Activated T-cell treated with anti-CD3 and anti-CD28 coated beads, Interleukin-2, amount 50 U/mL, for 72 hours (primary cell): ENCODE measurements at places on chromosomes 3 and 15. TPM values are rescaled to one million over a fixed set of nuclear protein-coding genes. Genes with fewer than 3 reads are reported as not detected.
A peak's percentile ranks its signal among the peaks of the same experiment; 100 is the strongest.

DNA sequence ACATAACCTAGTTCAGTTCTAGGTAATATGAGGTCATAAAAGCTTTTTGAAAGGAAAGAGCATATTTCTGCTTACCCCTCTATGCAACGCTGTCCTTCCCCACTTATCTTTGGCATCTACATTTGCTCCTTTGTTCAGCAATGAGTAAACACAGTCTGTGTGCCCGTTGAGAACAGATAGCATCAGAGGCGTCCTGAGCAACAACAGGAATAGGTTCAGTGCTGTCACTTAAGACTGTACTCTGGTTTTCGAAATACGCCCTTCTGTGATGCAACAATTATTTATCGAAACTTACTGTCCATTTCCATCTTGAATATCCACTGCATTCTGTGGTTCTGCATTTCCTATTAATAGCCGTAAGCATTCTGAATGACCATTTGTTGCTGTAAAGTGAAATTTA is 84.4 kb downstream of the BTD start:
- H3K4me1 ChIP-seq, result peaks cover 5% of the 10 kb centered on the region
- H3K27ac ChIP-seq, result no peak overlapping the region
- no peak for DNase-seq
- peaks cover 10% of the 10 kb centered on the region for H3K36me3 ChIP-seq

- H3K27me3 ChIP-seq, result no peaks in the 10 kb centered on the region
- H3K4me3 ChIP-seq, result no peak overlapping the region
These were observed 5.6 kb upstream of the OGG1 start for GRCh38 chr3:9744162-9744561.

NEK11 gene
- total RNA-seq, result 2.7 TPM

DNA sequence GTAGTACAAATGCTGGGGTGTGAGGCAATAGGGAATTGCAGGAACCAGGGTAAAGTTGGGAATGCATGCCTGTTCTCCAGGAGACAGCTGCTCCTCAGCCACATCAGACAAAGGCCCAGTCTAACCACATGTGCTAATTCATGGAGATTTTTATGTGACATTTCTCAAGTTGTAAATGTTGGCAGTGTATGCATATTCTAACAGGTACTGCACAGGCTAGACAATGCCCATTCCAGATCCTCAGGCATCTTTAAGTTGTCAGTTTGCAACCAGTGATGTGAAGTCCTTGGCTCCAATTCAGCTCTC is 84.9 kb downstream of the EEFSEC start:
- no peak for DNase-seq
- H3K27ac ChIP-seq, result no peak overlapping the region
- H3K4me3 ChIP-seq, result no peak overlapping the region
- no peaks in the 10 kb centered on the region for H3K27me3 ChIP-seq
- H3K36me3 ChIP-seq, result no peaks in the 10 kb centered on the region

DNA sequence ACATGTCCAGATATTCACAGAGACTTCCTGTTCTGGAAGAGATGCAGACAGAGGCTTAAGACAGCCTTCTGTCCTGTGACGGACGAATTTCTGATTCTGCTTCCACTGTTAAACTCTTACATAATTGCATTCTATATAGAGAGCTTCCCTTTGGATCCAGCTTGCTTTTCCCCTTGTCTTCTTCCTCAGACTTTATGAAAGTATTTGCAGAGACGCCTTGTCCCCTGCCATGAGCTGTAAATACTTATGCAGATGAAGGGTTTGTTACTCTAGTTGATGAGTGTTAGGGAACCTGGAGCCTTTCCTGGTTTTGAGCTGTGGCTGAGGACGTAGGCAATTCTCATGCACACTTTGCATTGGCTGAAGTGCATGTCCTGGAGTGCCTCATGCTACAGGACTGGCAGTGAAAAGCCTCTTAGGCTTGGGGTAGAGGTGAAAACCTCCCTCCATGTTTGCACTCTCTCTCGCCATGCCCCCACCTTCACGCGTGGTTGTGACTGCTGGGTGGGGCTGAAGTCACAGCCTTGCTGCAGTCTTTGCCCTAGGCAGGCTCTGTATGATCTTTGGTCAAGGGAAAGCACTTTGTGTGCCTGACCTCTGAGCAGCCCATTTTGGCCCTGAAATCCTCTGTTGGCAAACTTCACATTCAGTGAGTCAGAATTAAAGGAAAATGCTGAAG is 286.6 kb downstream of the PTPRG start:
- no peaks in the 10 kb centered on the region for H3K27me3 ChIP-seq
- no peaks in the 10 kb centered on the region for H3K36me3 ChIP-seq
- H3K27ac ChIP-seq, result no peak overlapping the region
- DNase-seq, result no peak

- H3K27me3 ChIP-seq, result no peaks in the 10 kb centered on the region
- no peak overlapping the region for H3K27ac ChIP-seq
- H3K4me1 ChIP-seq, result no peaks in the 10 kb centered on the region
These were observed 216.3 kb downstream of the STAG1 start for GRCh38 chr3:136535906-136536305.

AMOTL2 gene
- total RNA-seq, result not detected

THPO gene
- total RNA-seq, result not detected

GRCh38 chr3:177598097-177598833 is 401.0 kb upstream of the TBL1XR1 start:
- peak overlapping the region; percentile 95 for H3K27ac ChIP-seq
- H3K27me3 ChIP-seq, result no peaks in the 10 kb centered on the region
- peaks cover 72% of the 10 kb centered on the region for H3K4me1 ChIP-seq

PLIN1 gene
- total RNA-seq, result 1.3 TPM

DNA sequence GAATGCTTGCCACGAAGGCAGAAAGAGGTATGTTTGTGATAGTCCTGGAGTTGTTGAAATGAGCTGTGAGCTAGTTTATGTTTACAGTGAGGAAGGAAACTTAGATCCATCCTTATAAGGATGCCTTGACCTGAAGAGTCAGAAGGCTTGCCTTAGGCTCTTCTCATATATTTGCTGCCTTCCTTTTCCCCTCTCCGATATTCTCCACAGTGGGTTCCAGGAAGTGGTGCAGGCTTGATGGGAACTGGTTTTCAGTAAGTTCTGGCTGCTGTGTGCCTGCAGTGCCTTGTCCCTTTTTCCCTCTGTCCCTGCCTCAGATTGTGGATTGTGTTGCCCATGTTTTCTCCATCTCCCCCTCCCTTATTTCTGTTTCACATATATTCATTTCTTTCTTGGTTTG is 287.3 kb upstream of the UBE2E1 start:
- DNase-seq, result no peak
- H3K27ac ChIP-seq, result no peak overlapping the region
- H3K27me3 ChIP-seq, result no peaks in the 10 kb centered on the region
- no peak overlapping the region for H3K4me3 ChIP-seq

DNA sequence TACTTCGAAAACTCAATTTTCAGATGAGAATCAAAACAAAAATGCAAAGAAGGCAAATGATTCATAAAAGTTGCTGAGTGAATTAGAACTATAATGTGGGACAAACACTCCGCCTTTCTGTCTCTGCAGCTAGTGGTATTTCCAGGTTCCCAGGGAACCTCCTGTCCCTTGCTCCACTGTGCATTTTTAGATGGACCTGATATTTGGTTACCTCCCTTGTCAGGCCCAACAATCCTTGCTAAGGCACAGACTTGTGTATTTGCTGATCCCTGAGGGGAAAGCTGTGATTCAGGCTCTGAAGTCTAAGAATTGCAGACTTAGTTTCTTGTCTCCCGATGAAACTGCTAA is 162.7 kb downstream of the LPP start:
- DNase-seq, result no peak
- H3K36me3 ChIP-seq, result peaks cover 2% of the 10 kb centered on the region
- H3K4me1 ChIP-seq, result peaks cover 44% of the 10 kb centered on the region
- no peak overlapping the region for H3K27ac ChIP-seq
- peaks cover 5% of the 10 kb centered on the region for H3K27me3 ChIP-seq
- peak overlapping the region; percentile 57 for H3K4me3 ChIP-seq

- H3K27me3 ChIP-seq, result peaks cover 19% of the 10 kb centered on the region
- H3K27ac ChIP-seq, result no peak overlapping the region
- DNase-seq, result no peak
These were observed 184.5 kb downstream of the USP13 start for GRCh38 chr3:179837374-179837773.

IL17RB gene
- 0.26 TPM for total RNA-seq

ITGA11 gene
- 1.6 TPM for total RNA-seq

EXOG gene
- total RNA-seq, result 25.5 TPM

UPK1B gene
- total RNA-seq, result not detected

GRCh38 chr3:189967254-189967865 is 153.3 kb downstream of the P3H2 start:
- H3K4me3 ChIP-seq, result no peak overlapping the region
- H3K27ac ChIP-seq, result no peak overlapping the region
- DNase-seq, result peak; percentile 33

DNA sequence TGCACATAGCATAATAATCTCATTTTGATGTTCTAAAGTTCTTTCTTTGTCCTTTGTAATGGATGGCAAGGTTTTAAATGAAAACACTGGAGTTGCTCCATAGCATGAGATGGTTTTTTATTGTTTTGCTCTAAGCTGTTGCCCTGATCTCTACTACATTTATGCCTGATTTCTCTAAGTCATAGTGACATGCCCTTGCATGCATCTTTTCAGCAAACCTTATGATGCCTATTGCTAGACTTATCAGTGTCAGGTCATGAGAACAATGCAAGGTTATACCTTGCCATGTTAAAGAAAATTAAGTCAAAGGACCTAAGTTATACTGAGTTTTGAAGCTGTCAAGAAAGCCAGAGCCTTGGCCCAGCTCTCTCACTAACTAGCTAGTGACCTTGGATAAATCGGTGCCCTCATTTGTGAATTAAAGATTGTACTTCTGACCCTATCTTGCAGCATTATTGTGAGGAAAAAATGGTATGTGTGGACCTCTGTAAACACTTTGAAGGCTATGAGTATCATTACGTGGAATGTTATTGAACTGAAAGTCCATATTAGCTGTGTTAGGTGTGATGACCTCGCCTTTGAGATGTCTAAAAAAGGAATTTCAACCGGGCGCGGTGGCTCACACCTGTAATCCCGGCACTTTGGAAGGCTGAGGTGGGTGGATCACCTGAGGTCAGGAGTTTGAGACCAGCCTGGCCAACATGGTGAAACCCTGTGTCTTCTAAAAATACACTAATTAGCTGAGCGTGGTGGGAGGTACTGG is 256.4 kb upstream of the UBE2E1 start:
- H3K36me3 ChIP-seq, result no peaks in the 10 kb centered on the region
- H3K27me3 ChIP-seq, result no peaks in the 10 kb centered on the region
- no peak overlapping the region for H3K4me3 ChIP-seq
- no peaks in the 10 kb centered on the region for H3K4me1 ChIP-seq
- no peak overlapping the region for H3K27ac ChIP-seq

GRCh38 chr15:62631076-62631724 is 411.3 kb upstream of the TPM1 start:
- DNase-seq, result no peak
- peaks cover 27% of the 10 kb centered on the region for H3K27me3 ChIP-seq
- no peak overlapping the region for H3K4me3 ChIP-seq
- H3K36me3 ChIP-seq, result no peaks in the 10 kb centered on the region
- H3K27ac ChIP-seq, result no peak overlapping the region
- H3K4me1 ChIP-seq, result no peaks in the 10 kb centered on the region

GRCh38 chr3:128800241-128801187 is 74.5 kb downstream of the RAB7A start:
- H3K36me3 ChIP-seq, result peaks cover 14% of the 10 kb centered on the region
- H3K4me1 ChIP-seq, result peaks cover 95% of the 10 kb centered on the region
- H3K27me3 ChIP-seq, result no peaks in the 10 kb centered on the region
- H3K4me3 ChIP-seq, result peak overlapping the region; percentile 78

CCR2 gene
- 0.46 TPM for total RNA-seq
